ENCODE measurements at places on chromosomes 7 and 10.

GRCh38 chr10:49398000-49398861, 2.3 kb upstream of the DRGX start:
- H3K36me3 ChIP-seq, result no peaks in the 10 kb centered on the region
- H3K27me3 ChIP-seq, result peaks cover 97% of the 10 kb centered on the region
- peaks cover 8% of the 10 kb centered on the region for H3K4me1 ChIP-seq
- peak; percentile 31 for DNase-seq
- no peak overlapping the region for H3K27ac ChIP-seq
- no peak overlapping the region for H3K4me3 ChIP-seq

- no peaks in the 10 kb centered on the region for H3K4me1 ChIP-seq
- no peak overlapping the region for H3K27ac ChIP-seq
- H3K27me3 ChIP-seq, result peaks cover 3% of the 10 kb centered on the region
- DNase-seq, result no peak
Observed at GRCh38 chr7:20438694-20439376, 108.1 kb downstream of the ITGB8 start.

DNA sequence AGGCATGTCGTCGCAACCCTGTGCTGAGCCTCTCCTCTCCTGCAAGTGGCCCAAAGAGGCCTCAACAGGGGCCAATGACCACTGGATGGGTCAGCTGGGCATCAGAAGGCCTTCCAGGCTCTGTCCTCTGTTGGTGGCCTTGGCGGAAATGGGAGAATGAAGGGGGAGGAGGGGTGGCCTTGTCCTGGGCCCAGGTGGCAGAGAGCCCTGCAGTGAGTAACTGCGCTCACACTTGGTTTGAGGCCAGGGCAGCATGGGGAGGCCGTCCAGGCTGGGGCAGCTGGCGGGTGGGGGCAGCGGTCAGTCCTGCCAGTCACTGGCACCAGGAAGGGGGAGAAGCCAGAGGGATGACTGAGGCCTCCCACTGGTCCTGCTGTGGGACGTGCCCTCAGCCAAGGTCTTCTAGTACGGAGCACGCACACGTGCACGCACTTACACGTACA, 59.8 kb downstream of the LHPP start:
- no peak overlapping the region for H3K27ac ChIP-seq
- no peak for DNase-seq
- peaks cover 12% of the 10 kb centered on the region for H3K4me1 ChIP-seq

GRCh38 chr7:105355701-105356100, 33.0 kb downstream of the SRPK2 start:
- H3K27ac ChIP-seq, result no peak overlapping the region
- peaks cover 30% of the 10 kb centered on the region for H3K4me1 ChIP-seq
- H3K4me3 ChIP-seq, result no peak overlapping the region
- H3K27me3 ChIP-seq, result no peaks in the 10 kb centered on the region
- H3K36me3 ChIP-seq, result no peaks in the 10 kb centered on the region

GRCh38 chr10:110009736-110010475, 2.1 kb downstream of the ADD3 start:
- no peaks in the 10 kb centered on the region for H3K36me3 ChIP-seq
- peaks cover 32% of the 10 kb centered on the region for H3K4me1 ChIP-seq
- H3K27ac ChIP-seq, result no peak overlapping the region
- no peak for DNase-seq
- H3K4me3 ChIP-seq, result peak overlapping the region; percentile 95
- no peaks in the 10 kb centered on the region for H3K27me3 ChIP-seq

- DNase-seq, result no peak
- H3K36me3 ChIP-seq, result peaks cover 6% of the 10 kb centered on the region
- peak overlapping the region; percentile 99 for H3K4me3 ChIP-seq
- no peaks in the 10 kb centered on the region for H3K27me3 ChIP-seq
Observed at GRCh38 chr10:119651514-119652360, 557 bp downstream of the BAG3 start.

GRCh38 chr7:133114519-133114918, 32.6 kb upstream of the CHCHD3 start:
- peak; percentile 19 for DNase-seq
- no peak overlapping the region for H3K27ac ChIP-seq
- H3K27me3 ChIP-seq, result peaks cover 25% of the 10 kb centered on the region
- H3K36me3 ChIP-seq, result no peaks in the 10 kb centered on the region

DNA sequence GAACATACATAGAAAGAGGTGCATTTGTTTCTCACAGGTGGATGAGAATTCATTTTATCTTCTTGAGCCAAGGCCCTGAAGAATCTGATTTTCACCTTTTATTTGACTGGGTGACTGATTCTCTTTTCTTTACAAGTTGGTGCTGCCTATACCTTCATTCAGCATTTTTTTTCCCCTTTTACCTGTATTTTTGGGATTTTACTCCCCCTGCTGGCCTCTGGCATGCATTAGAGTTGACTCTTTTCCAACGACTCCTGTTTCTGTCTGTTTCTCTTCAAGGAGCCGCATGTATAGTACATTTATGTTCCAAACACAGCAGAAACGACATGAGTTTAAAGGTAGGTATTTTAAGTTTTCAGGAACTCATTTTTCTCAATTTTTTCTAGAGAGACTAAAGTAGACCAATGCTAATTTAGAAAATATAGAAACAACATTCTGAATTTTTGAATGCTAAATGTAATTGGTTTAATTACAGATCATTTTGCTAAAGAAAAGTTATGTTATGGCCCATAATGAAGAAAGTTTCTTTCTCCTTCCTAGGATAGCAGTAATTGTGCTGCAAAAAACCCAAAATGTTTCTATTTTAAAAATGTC, 149.8 kb upstream of the HDAC9 start:
- H3K4me1 ChIP-seq, result peaks cover 6% of the 10 kb centered on the region
- no peak overlapping the region for H3K4me3 ChIP-seq
- H3K27ac ChIP-seq, result no peak overlapping the region
- DNase-seq, result peak; percentile 75
- H3K36me3 ChIP-seq, result no peaks in the 10 kb centered on the region
- no peaks in the 10 kb centered on the region for H3K27me3 ChIP-seq

- no peaks in the 10 kb centered on the region for H3K36me3 ChIP-seq
- H3K4me3 ChIP-seq, result no peak within 1 kb of the TSS
- H3K4me1 ChIP-seq, result no peaks in the 10 kb centered on the region
- no peaks in the 10 kb centered on the region for H3K27me3 ChIP-seq
- H3K27ac ChIP-seq, result no peak within 1 kb of the TSS
Observed at GRCh38 chr7:150567169-150567568, at the start of gene GIMAP4. Gene GIMAP4, plus strand, starts transcription at chr7:150567390. Its CDS starts 2,512 bp downstream, at chr7:150569902.

DNA sequence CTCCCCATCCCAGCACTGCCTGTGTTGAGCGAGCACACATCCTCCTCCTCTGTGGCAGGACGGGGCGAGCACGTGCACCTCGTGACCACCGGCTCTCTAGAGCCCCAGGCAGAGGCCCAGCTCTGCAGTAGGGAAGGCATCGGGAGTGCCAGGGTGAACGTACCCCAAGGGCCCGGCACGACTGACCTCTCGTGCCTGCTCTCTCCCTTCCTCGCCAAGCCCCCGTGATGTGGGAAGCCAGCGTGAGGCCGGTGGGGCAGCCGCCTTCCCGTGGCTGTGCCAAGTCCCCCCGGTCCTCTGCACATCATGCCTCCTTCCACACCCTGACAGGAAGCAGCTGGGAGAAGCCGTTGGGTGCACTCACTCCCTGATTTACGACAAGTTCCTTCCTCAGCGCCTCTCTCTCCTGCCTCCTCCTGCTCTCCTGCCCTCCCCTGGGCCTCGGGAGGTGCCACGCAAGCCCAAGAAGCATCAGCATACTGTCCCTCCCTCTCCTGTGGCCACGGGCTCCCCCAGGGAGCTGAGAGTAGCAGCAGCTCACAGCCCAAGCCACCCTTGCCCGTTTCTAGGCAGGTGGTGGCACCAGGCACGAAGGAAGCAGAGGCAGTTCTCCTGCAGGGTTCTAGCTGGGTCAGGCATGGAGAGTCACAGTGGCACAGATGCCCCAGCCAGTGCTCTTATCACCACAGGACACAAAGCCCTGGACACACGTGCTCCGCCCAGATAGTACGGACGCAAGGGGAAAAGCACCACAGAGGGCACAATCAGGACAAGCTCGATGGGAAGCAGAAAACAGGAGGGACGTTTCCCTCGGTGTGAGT, 47.0 kb downstream of the AMZ1 start:
- no peak overlapping the region for H3K4me3 ChIP-seq
- peak; percentile 68 for DNase-seq
- peak overlapping the region; percentile 49 for H3K27ac ChIP-seq
- H3K36me3 ChIP-seq, result no peaks in the 10 kb centered on the region
- no peaks in the 10 kb centered on the region for H3K27me3 ChIP-seq

GRCh38 chr10:76640806-76641205, 996.8 kb downstream of the KCNMA1 start:
- DNase-seq, result no peak
- no peaks in the 10 kb centered on the region for H3K27me3 ChIP-seq
- no peak overlapping the region for H3K4me3 ChIP-seq
- no peaks in the 10 kb centered on the region for H3K36me3 ChIP-seq
- no peaks in the 10 kb centered on the region for H3K4me1 ChIP-seq

DNA sequence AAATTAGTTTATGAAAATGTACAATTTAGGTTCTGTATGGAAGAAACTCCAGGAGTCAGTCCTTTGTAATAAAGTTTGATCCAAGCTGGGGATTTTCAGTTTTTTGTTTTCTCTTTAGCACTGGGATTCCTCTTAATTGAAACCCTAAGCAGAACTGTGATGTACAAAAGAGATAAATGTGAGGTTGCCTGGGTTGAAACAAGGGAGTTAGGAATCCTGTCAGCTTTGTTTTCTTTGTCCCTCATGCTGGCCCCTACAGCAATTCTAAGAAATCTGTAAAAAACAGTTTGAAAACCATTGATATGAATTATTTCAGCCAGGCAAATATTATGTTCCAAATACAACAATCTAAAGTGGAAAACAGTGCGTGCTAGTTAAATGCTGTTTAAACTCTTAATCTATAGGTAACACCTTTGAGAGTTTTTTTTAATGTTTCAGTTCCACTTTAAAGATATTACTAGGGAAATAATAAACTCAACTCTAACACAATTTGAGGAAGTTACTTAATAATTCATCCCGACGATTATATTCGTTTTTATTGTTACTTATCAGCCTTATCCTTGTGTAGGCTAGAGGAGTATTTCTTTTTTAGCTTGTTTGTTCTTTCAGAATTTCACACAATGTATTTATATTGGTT, 65.3 kb downstream of the SGCE start:
- H3K27me3 ChIP-seq, result no peaks in the 10 kb centered on the region
- DNase-seq, result no peak
- no peak overlapping the region for H3K27ac ChIP-seq
- no peak overlapping the region for H3K4me3 ChIP-seq
- no peaks in the 10 kb centered on the region for H3K4me1 ChIP-seq

GRCh38 chr10:112649822-112650152, 202.8 kb downstream of the VTI1A start:
- H3K36me3 ChIP-seq, result no peaks in the 10 kb centered on the region
- H3K4me3 ChIP-seq, result no peak overlapping the region
- DNase-seq, result no peak
- H3K27me3 ChIP-seq, result no peaks in the 10 kb centered on the region
- no peak overlapping the region for H3K27ac ChIP-seq

GRCh38 chr10:62993121-62993520, 140.0 kb upstream of the NRBF2 start:
- H3K36me3 ChIP-seq, result no peaks in the 10 kb centered on the region
- H3K4me3 ChIP-seq, result no peak overlapping the region
- H3K27me3 ChIP-seq, result no peaks in the 10 kb centered on the region

GRCh38 chr7:69250958-69251357, 347.3 kb upstream of the AUTS2 start:
- H3K27me3 ChIP-seq, result no peaks in the 10 kb centered on the region
- no peak overlapping the region for H3K27ac ChIP-seq
- no peak for DNase-seq
- H3K4me3 ChIP-seq, result no peak overlapping the region
- H3K36me3 ChIP-seq, result no peaks in the 10 kb centered on the region

GRCh38 chr7:30145426-30145970, 10.7 kb downstream of the MTURN start:
- no peaks in the 10 kb centered on the region for H3K36me3 ChIP-seq
- no peaks in the 10 kb centered on the region for H3K27me3 ChIP-seq
- no peak overlapping the region for H3K27ac ChIP-seq

DNA sequence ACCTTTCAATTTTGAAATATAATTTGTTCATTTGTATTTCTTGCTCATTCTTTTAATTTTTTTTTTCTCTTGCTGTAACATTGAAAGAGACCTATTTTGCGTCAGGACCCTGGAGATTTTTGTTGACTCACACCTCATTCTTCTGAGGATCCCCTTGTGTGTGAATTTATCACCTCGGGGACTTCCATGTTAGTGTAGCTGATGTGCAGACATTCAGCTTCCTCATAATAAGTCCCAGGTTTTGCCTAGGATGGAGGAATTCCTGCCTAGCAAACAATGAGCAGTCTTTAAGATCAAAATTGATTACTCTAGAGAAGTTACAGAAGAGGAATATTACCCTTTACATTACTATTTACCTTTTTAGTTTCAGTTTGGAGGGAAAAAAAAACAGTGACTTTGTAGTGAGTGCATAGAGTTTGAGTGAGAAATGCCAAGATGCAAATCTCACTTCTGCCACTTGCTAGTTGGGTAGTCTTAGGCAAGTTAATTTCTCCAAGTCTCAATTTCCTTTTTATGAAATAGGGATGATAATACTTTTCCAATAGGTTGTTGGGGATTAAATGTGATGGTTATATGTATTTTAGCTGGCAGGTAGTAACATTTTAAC, 14.3 kb downstream of the TES start:
- peaks cover 96% of the 10 kb centered on the region for H3K4me1 ChIP-seq
- H3K4me3 ChIP-seq, result peak overlapping the region; percentile 12
- DNase-seq, result no peak
- no peaks in the 10 kb centered on the region for H3K36me3 ChIP-seq
- H3K27ac ChIP-seq, result peak overlapping the region; percentile 72
- H3K27me3 ChIP-seq, result no peaks in the 10 kb centered on the region

DNA sequence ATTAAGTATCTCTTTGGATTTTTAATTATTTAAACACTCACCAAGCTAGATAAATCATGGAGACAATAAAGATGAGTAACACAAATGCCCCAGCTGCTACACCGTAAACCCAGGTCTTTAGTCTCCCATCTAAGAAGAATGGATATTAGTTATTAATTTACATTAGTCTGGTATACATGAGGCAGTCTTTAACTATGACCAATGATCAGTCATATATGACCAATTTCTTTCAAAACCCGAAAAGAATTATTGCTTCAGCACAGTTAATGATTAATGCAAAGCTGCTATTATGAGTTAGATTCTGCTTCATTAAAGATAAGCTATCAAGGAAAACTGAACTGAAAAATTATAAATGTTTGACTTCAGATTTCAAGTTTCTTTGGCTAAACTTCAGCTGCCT, 402.9 kb downstream of the PHF14 start:
- no peak overlapping the region for H3K27ac ChIP-seq
- no peaks in the 10 kb centered on the region for H3K27me3 ChIP-seq

GRCh38 chr10:71512761-71513539, 116.2 kb downstream of the CDH23 start:
- H3K36me3 ChIP-seq, result no peaks in the 10 kb centered on the region
- DNase-seq, result peak; percentile 26
- no peaks in the 10 kb centered on the region for H3K4me1 ChIP-seq

Data from A673 (cell line).